Fibroblast of mammary gland (primary cell): ENCODE measurements at places on chromosomes 7 and 10.

GRCh38 chr10:71860243-71861029 is 9.4 kb upstream of the PSAP start:
- peak; percentile 100 for DNase-seq

DNA sequence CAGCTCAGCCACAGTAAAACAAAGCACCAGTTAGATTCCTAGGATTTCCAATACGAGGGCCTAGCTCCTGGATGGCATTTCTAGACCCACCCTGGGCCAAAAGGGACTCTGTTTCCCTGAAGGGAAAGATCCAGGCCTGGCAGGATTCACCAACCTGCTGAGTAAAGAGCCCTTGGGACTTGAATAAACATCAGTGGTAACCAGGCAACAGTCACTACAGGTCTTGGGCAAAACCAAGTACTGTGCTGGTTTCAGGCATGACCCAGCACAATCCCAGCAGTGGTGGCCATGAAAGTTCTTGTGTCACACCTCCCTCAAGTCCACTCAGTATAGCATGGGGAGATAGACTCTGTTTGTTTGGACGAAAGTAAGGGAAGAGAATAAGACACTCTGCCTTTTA is 31.0 kb upstream of the STARD3NL start:
- DNase-seq: peak; percentile 10

- DNase-seq: peak; percentile 46
Observed at GRCh38 chr10:90846746-90847145, 11.1 kb downstream of the HTR7 start.

GRCh38 chr10:67935223-67935622 is 50.8 kb downstream of the SIRT1 start:
- DNase-seq: no peak
